ENCODE measurements at places on chromosomes 13 and 19.
A peak's percentile ranks its signal among the peaks of the same experiment; 100 is the strongest.

DNA sequence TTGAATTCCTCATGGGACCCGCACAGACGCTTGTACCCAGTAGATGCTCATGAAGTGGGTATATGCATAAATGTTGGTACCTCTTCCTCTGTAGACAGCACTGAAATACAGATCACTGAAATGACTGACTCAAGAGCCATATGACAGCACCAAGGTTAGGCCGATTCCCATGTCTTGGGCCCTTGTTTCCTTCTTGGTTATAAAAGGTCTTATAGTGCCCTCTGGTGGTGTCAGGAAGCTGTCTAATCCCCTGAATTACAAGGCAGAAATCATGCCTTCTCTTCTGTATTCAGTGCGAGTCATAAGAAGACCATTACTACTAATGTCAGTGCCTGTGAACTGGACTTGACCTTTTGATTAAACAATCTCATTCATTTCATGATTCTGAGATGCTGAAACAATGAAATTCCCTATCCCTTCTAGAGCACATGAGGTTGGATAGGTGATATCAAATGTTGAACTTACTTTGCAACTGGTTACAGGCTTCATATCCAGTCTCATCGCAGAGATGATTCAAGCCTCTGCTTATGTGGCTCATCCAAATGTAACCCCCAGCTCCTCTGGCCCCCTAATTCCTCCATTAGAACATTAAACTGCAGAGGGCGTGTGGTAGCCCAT, 59.7 kb downstream of the SPATA13 start:
- DNase-seq: no peak

GRCh38 chr19:20968092-20968491, 45.0 kb downstream of the ZNF85 start:
- no peak for DNase-seq

DNA sequence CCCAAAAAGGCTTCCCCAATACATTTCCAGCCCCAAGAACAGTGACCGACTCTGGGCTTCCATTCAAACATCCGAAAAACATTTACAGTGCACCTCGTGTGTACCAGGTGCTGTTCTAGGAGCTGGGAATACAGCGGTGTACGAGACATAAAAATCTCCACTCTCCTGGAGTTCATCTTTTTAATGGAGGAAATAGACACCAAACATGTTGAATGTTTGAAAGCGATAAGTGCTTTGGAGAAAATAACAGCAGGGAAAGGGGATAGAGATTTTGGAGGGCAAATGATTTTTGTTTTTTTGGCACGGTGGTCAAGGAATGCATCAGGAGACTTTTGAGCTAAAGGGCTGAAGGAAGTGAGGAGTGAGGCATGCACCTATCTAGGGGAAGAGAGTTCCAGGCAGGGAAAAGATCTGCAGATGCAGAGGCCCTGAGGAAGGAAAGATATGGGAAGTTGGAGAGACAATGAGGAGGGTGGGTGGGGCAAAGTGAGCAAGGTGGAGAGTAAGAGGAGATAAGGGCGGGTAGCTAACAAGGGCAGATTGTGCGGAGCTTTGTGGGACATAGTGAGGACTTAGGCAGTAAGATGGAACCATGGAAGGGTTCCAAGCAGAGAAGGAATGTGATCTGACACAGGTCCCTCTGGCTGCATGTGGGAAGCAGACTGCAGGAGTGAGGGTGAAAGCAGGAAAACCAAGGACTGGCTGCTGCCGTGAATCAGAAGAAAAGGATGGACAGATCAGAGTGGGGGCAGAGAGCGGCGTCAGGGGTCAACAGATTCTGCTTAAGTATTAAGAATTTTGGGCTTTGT, 703 bp upstream of the FBL start:
- no peak for DNase-seq

DNA sequence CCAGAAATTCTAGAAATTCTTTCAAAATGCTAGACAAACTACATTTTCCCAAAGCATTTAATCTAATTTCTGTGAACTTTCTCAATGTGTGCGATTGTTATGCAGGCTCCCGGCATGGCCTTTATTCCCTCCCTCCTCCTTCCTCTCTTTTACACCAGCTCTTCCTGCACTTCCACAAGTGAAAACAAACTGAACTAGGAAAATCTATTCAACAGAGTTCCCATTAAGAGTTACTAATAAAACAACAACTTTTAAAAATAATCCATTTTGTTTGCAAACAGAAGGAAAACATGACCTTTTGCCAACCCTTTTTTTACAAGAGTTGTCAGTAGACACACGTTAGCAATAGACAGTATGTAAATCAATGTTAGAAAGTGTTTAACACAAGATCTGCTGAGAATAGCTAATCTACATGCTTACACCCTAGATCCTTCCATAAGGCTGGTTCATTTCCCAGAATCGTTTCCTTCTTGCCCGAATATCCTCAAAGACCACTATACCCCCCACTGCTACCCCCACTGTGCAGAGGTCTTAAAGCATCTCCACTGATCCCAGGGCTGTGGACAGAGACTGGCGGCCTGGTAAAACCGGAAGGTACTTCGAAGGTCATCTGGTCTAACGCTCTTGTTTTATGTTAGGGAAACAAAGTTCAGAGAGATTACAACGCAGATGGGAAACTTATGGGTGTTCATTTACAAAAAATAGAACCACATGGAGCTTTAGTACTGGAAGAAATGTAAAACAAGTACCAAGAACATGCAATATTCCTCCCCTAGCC, 98.0 kb downstream of the FOXO1 start:
- DNase-seq: no peak

DNA sequence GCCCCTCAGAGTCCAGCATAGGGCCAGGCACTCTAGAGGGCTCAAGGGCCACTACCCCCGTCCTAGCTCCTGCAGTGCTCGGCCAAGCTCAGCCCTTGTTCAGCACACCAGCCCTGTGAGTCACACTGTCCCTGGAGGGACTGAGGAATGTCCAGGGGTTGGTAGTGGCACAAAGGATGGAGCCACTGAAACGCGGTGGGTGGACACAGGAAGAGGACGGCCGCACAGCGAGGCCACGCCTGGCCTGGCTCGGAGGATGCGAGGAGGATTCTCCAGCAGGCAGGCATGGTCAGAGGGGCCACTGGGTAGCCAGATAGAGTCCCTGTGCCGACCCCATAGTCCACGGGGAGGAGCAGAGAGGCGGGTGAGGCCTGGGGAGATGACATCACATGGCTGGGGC, 45.7 kb downstream of the C1QTNF9 start:
- no peak for DNase-seq

- DNase-seq: no peak
Measured at GRCh38 chr13:99648066-99648665, 146.9 kb downstream of the TM9SF2 start.

- no peak for DNase-seq
Measured at GRCh38 chr19:17394891-17395415, 957 bp upstream of the CCDC194 start.

DNA sequence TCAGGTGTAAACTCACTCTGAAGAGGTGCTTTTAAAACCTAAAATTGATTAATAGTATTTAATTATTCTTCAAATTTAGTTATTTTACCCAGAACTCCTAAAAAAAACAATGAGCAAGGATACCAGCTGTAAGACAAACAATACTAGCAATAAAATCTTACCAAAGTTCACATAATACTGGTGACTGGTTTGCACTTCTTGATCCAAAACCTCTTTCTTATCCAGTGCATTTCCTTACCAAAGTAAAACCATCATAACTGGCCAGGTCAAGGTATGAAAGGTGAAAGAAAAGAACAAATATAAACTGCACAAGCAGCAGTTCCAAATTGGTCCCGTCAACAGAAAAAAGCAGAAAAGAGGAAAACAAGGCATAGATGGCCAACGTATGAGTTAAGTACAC, 62.7 kb downstream of the PSPC1 start:
- DNase-seq: no peak

GRCh38 chr19:43452582-43452981, 12.8 kb downstream of the LYPD3 start:
- no peak for DNase-seq

GRCh38 chr19:45070861-45071544, 5.3 kb downstream of the ZNF296 start:
- DNase-seq: no peak

- DNase-seq: no peak
Measured at GRCh38 chr13:103961129-103961528, 894.9 kb upstream of the SLC10A2 start.

- DNase-seq: no peak
Measured at GRCh38 chr19:55080121-55080967, 4.7 kb downstream of the EPS8L1 start.

GRCh38 chr19:18975011-18975410, 34.0 kb upstream of the HOMER3 start:
- no peak for DNase-seq

DNA sequence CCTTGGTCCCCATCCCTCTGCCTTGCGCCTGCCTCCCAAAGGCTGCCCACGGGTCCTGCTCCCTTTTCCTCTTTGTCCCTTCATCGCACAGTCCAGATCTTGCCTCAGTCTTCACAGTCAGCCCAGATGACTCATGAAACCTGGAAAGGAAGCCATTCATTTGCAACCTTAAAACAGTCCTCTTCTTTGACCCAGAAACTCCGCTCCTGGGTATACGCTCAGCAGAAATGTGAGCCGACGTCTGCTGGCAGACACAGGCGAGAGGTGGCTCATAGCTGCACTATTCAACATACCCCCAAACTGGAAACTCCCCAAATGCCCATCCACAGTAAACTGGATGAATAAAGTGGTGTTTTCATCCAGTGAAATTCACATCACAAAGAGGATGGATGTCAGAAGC, 13.6 kb upstream of the PEPD start:
- DNase-seq: no peak

DNA sequence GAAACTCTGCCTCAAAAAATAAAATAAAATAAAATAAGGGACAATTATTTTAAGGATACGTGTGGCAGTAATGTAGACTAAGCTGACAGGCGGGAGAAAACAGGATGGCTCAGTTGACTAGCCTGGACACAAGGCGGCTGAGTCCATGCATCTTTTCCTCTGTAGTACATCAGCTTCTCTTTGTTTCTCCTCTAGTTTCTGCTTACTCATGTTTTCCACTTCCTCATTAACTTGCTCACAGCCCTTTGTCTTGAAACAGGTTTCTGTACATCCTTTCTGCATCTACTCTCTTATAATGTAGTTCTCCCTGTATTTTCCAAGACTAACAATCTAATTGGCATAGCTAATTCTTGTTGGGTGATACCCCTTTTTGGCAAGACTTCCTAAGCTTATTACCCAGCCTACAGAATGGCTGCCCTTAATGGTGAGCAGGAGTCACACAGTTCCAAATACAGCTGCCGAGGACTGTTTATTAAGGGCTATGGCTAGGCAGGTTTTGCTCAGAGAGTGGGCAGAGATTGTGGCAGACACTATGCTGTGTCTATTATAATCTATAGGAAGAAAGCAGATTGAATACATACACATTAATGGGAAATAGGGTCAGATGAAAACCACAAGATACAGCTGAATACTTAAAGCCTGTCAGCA, 58.7 kb upstream of the KLF5 start:
- no peak for DNase-seq

GRCh38 chr13:101838323-101838722, 385.8 kb downstream of the ITGBL1 start:
- no peak for DNase-seq

- DNase-seq: no peak
Measured at GRCh38 chr19:50998061-50998460, 3.3 kb downstream of the KLK8 start.

- DNase-seq: peak; percentile 15
Measured at GRCh38 chr19:41887711-41888382, 4.9 kb downstream of the ARHGEF1 start.

DNA sequence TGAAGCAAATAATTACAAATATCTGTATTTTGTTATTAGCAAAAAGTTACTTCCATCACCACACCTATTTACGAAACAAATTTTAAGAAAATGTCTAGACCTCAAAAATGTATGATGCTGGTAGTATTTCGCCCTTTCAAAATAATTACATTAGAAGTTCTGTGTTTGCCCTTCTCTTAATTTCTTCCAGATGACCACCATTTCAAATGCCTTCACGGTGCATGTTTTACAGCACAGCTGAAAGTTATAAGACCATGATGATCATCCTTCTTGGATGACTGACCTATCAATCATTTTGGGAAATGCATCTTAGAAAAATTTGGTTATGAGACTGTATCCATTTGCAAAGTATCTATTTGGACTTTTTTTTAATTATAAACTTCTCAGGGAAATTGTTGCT, 390.8 kb downstream of the SLITRK6 start:
- DNase-seq: no peak

DNA sequence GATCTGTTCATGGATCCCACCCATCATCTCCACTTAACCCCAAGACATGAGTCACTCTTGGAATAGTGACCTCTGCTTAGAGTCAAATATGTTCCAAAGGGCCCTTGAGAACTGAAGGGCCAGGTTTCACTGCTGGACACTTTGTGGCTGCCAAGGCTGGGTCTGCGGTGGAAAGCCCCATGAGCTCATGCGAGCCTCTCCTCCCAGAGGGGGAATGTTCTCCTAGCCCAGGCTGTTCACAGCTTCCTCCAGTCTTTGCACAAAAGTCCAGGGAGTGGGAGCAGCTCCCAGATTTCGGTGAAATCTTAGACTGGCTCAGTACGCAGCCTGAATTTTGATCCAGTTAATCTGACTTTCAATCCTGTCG, 732 bp upstream of the DCLK1 start:
- no peak for DNase-seq

GRCh38 chr19:45087531-45087930, 5.4 kb upstream of the PPP1R37 start:
- DNase-seq: no peak

GRCh38 chr13:112905619-112905989, 63.4 kb upstream of the MCF2L start:
- DNase-seq: no peak

GRCh38 chr19:3268326-3268725, 43.9 kb downstream of the CELF5 start:
- DNase-seq: no peak

GRCh38 chr13:84686973-84687372, 804.7 kb upstream of the SLITRK1 start:
- no peak for DNase-seq

GRCh38 chr13:111668451-111668850, 348.0 kb downstream of the TEX29 start:
- no peak for DNase-seq

GRCh38 chr19:5600797-5601196, 21.8 kb downstream of the SAFB2 start:
- no peak for DNase-seq

DNA sequence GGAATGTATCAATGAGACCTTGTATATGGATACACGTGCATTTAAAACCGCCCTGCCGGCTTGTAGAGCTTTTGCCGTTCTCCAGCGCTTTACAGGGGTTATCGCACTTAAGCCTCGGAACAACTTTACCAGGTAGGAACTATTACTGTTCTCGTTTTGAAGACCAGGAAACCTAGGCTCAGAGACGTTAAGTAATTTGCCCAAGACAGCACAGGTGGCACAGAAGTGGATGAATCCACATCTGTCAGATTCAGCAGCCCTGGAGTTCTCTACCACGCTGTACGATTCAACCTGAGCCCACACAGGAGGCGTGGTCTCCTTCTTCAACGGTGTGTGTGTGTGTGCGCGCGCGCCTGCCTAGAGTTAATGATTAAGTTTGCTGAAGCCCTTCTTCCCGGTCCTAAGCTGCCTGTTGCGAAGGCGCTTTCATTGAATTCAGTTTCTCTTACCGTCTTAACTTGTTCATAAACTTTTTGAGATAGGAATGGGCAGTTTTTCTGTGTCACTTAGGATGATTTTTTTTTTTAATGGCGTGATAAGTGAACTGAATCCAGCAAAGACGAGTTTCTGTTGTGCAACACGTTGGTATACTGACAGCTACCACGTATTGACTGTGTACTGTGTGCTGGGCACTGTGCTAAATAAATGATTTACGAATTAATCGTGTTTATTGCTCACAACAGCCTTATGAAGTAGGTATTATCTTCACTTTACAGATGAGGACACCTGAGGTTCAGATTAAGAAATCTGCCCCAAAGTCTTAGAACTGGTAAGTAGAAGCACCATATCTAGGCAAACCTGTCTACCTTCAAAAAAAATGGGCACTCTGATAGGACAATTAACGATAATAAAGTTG, 67.4 kb downstream of the KCNRG start:
- no peak for DNase-seq

Data from C1 segment of cervical spinal cord (tissue), 14 donors.